ENCODE measurements at places on chromosomes 3 and 15.

DNA sequence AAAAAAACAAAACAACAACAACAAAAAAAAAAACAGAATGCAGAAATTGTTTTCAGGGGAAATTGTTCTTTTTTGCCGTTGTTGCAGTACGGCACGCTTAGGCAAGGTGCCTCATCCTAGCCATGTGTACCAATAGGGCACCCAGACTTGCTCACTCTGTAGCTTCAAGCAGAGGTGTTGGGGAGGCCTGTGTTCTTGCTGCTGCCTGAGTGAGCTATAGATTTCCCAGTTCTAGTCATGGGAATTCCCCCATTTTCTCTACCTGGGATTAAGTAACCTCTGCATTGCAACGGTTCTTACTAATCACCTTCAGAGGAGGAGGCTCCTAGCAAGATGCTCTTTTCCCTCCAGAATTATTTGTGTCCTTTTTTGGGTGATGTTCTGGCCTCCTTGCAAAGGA, 12.9 kb upstream of the PARL start:
- no peak for DNase-seq

GRCh38 chr3:39972508-39972907, 163.1 kb downstream of the MYRIP start:
- no peak for DNase-seq

DNA sequence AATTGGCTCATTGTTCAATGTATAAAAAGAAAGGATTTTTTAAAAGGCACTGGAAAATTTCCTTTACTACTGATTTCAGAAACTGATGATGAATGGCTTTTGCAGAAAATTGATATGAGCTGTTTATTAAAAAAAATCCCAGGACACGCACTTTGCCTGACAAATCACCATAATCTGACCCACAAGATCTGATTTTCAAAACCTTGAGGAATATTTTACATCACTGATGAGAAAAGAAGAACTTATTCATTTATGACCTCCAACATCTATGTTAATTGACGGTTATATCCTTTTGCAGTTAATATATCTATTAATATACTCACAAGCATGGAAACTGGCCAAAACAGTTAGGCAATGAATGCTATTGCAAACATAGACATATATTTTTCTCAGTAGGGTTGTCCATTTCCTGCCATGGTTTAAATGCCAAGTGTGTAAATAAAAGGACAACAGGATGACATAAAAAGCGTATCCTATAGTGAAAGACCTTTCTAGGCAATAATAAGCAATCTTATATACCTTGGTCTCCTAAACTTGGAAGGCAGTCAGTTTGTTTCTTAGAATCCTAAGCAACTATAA, 109.7 kb upstream of the SLC7A14 start:
- DNase-seq, result no peak

DNA sequence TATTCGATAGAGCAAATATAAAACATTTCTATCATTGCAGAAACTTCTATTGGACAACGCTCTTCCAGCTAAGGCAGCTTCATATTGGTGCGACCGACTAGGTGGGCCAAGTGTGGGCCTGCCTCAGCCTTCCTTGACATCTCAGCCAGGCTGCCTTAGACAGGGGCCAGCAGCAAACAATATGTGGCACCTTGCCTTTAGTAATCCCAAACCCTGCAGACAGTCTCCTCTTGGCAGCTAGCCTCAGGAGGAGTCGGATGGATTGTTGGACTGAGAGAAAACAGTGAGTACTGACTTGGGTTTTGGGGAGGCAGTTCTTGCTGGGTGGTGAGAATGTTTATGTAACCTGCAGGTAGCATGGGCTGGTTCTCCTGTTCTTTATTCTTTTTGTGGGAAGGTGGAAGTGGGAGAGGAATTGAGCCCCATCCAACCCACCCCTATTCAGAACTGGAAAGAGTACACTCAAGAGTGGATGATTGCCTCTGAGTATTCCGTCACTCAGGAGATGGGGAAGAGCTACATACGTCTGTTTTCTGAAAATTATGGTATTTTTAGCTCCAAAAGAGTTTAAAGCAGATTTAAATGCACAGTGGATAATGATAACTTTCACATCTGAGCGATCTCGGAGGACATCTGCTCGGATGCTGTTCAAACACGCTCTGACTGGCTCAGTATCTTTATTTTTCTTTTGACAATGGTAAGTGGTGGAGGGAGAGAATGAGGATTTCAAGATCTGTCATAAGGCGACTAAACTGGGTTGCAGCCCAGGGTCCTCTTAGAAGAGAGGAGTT, 47.2 kb downstream of the GPD1L start:
- no peak for DNase-seq

GRCh38 chr3:185847506-185847905, 22.7 kb upstream of the IGF2BP2 start:
- DNase-seq, result no peak

DNA sequence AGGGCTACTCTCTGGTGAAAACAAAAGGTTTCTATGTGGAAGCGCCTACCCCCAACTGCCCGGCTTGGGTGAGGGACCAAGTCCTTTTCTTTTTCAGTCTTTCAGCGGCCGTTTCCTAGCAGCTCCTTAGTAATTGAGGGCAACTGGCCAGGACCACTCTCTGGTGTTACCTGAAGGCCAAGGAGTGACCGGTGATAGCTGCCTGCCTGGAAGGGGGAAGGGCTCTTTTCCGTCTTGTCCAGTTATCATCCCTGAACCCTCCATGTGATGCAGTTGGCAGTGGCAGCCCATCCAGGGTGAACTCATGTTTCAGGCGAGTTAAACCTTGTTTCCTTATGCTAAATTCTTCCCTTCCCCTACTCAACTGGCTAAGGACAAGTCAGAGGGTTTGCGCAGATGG, 33.3 kb downstream of the RHCG start:
- DNase-seq, result no peak

- DNase-seq, result no peak
Measured at GRCh38 chr3:158773845-158774830, 27.7 kb upstream of the MFSD1 start.

- DNase-seq, result no peak
Measured at GRCh38 chr3:12400616-12401194, 83.6 kb upstream of the TSEN2 start.

GRCh38 chr3:9507586-9508578, 45.7 kb downstream of the LHFPL4 start:
- DNase-seq, result no peak

DNA sequence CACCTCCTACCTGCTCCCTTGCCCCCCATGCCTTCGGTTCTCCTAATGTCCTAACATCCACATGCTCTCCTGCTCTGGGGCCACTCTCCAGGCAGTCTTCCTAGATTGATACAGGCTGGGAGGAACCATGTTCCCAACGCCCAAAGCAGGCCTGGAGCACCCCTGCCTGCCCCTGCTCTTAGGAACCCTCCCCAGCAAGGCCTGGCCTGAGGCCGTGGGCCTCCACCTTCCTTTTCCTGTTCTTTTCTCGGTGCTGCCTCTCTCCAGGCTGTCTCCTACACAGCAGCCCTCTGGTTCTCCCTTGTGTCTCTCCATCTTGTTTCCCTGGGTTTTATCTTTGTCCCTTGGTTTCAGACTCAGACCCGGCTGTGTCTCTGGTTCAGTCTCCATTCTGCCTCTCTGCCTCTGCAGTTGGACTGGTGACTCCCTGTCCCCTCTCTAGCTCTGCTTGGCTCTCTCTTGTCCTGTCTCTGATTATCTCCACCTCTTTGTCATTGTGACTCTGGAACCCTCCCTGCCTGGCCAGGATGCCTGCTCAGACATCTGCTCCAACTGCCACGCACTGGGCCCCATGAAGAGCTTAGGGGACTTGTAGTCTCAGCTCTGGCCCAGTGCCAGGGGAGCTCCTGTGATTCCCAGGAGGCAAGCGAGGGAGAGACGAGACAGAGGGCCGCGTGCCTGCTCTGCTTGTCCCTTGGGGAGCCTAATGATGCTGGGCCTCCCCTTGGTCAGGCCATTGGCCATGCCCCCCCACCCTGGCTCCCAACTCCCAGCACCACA, 26.0 kb upstream of the RPL29 start:
- DNase-seq, result no peak

DNA sequence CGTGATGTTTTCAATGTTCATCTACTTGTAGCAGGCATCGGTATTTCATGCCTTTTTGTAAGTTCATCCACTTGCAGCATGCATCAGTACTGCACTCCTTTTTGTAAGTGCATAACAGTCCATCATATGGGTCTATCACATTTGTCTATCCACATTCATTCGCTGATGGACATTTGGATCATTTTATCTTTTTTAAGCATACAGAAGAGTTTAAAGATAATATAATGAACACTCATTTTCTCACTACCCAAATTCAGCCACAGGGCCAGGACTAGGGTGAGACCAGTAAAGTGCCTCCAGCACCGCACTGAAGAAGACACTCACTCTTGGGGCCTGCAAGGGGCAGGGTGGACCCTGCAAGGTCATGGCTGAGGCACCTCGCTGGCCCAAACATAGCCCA, 309.6 kb downstream of the UACA start:
- DNase-seq, result no peak

- DNase-seq, result no peak
Measured at GRCh38 chr3:185739264-185739701, 85.6 kb downstream of the IGF2BP2 start.

GRCh38 chr15:24858737-24859601, 95.8 kb upstream of the SNRPN start:
- no peak for DNase-seq

DNA sequence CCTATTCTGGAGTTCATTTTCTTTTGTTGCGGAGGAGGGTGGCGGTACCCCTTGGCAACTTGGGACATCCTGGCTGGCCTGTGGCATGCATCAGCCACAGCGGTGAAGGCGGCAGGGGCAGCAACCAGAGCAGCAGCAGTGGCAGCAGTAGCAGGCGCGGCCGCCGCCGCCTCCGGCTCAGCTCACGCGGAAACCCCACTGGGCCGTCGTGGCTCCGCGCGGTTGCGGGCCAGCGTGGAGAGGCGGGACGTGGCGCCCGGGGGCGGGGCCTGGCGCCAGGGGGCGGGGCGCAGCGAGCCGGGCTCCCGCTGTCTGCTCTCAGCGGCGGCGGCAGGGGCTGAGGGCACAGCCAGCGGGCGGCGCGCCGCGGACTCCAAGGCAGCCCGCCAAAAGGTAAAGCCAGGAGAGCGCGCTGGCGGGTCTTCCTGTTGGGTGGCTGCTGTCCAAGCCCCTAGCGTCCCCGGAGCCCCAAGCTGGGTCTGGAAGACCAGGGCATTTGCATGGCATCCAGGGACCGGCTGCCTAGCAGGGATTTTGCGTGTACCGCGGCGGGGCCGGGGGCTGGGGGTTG, 334.4 kb upstream of the THRB start:
- peak; percentile 19 for DNase-seq

- peak; percentile 76 for DNase-seq
Measured at GRCh38 chr3:124995460-124995994, 60.3 kb downstream of the HEG1 start.

- peak; percentile 53 for DNase-seq
Measured at GRCh38 chr3:57755368-57755675, 787 bp upstream of the SLMAP start.

DNA sequence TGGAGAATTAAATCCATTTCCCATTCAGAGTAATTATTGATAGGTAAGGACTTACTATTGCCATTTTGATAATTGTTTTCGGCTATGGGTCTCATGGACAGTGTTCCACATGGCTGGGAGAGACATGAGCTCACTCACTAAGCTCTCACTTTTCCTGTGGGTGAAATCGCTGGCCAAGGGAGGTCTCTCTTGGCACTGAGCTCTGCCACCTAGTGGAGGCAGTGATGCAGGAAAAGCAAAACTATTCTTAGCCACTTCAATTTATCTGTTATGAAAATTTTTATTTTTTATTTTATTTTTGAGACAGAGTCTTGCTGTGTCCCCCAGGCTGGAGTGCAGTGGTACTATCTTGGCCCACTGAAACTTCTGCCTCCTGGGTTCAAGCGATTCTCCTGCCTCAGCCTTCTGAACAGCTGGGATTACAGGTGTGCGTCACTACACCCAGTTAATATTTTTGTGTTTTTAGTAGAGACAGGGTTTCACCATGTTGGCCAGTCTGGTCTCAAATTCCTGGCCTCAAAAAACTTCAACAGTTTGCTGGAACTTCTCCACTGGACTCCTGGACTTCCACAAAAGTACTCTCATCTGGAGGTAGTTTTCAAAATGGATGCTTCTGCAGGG, 4.7 kb upstream of the RNF13 start:
- DNase-seq, result peak; percentile 57

DNA sequence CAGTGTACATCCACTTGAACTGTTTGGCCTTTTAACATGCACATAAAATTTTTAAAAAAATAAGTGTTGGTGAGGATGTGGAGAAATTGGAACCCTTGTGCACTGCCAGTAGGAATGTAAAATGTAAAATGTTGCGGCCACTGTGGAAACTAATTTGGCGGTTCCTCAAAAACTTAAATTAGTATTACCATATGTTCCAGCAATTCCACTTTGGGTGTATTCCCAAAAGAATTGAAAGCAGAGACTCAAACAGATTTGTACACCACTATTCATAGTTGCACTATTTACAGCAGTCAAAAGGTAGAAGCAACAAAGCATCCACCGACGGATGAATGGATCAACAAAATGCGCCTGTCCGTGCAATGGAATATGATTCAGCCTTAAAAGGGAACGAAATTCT, 55.2 kb upstream of the SEC61A1 start:
- DNase-seq, result no peak

- no peak for DNase-seq
Measured at GRCh38 chr3:78985981-78986380, 781.8 kb downstream of the ROBO1 start.

DNA sequence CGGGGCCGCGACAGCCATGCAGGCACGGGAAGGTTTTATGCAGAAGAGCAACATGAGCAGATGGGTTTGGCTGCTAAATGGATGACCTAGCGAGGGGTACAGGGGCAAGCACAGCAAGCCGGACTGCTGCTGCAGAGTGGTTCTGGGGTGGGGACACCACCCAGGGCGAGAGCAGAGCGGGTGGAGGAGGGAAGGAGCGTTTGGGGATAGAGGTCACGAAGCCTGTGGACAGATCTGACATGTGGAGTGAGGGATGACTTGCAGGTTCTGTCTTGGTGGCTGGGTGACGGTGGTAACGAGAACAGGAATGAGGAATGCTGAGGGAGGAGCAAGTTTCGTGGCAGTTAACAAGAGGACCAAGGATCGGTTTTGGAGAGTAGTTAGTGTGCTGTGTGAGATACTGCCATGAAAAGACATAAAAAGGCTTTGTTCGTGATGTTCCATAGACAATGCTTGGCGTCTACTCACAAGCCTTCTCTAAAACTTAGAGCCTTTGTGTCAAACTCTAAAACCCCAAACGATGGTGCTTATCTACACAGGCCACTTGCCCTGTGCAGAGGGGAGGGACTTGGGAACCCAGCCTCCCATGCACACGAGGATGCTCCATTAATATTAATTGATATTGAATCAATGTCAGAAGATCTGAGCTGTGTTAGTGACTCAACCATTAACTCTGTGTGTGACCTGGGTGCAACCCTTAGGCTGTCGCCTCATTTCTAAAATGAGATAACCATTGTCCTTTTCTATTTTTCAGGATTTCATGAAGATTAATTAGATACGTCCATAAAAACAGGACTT, 132.7 kb upstream of the SLC2A2 start:
- no peak for DNase-seq
